Heart left ventricle (tissue), 16 donors: ENCODE measurements at places on chromosomes 3 and 15. TPM values are rescaled to one million over a fixed set of nuclear protein-coding genes. Genes with fewer than 3 reads are reported as not detected.

ASB7 gene
- 4.9 TPM for total RNA-seq

VIPR1 gene
- 1.7 TPM for total RNA-seq

DNA sequence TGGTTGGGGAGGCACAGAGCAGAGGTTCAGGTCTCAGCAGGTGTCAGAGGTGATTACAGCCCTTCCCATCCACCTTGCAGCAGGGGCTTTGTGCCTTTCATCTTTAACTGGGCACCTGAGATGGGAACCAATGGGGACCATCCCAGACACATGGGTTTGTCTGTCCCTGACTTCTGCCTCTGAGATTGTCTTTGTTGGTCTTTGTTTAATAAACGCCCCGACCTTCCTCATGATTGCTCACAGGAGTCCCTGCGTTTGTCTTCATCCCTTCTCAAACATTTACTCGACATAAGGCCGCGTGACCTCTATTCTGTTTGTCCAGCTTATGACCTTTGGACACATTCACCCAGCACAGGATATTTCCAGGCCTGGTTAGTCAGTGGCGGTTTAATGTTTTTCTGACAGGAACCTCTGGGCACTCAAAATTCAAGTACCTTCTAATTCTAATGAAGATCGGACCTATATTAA lies 5.9 kb downstream of the ZSCAN2 start:
- DNase-seq, result no peak

- DNase-seq, result no peak
Measured at GRCh38 chr3:156781310-156782230, 44.6 kb upstream of the LEKR1 start.
